ENCODE measurements at places on chromosomes 3 and 15. TPM values are rescaled to one million over a fixed set of nuclear protein-coding genes. Genes with fewer than 3 reads are reported as not detected.

DNA sequence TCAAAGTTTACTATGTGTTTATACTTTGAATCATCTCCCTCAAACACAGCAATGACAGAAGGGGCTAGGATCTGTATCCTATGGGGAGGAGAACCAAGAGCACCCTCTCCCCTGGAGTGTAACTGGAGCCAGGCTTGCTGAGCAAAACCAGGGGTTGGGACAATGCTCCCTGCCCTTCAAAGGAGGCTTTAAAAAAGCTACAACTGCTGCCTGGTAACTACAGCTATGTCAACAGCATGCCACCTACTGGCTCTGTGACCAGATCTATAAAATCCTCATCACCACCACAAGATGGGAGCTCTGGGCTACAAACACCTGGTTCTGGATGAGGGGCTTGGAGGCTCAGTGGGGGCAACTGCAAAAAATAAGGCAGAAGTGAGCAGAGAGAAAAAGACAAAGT is 61.9 kb downstream of the ANO10 start:
- no peaks in the 10 kb centered on the region for H3K4me1 ChIP-seq
- H3K36me3 ChIP-seq = no peaks in the 10 kb centered on the region
- DNase-seq = no peak
- H3K27me3 ChIP-seq = no peaks in the 10 kb centered on the region
- H3K4me3 ChIP-seq = no peak overlapping the region

GRCh38 chr3:124510290-124510689 is 220.0 kb upstream of the UMPS start:
- H3K4me3 ChIP-seq = no peak overlapping the region
- no peaks in the 10 kb centered on the region for H3K27me3 ChIP-seq
- H3K36me3 ChIP-seq = no peaks in the 10 kb centered on the region
- H3K4me1 ChIP-seq = no peaks in the 10 kb centered on the region
- H3K27ac ChIP-seq = no peak overlapping the region
- no peak for DNase-seq

DNA sequence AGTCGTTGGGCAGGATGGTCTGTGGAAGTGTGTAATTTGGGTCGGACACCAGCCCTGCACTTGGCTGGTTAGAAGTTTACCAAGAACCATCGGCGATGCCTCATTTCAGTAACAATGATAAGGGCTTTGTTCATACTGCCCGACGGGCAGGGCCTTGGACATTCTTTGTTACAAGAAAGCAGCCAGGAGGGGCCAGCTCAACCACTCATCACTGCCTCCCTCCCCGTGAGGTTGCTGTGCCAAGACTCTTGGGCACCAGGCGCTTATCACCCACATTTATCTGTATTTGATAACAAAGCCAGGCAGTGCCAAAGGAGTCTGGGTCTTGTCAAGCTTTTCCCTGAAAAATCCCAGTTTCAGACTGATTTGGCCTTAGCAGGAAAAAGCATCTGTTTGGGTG is 235.0 kb downstream of the ADAMTS17 start:
- peaks cover 12% of the 10 kb centered on the region for H3K4me1 ChIP-seq
- DNase-seq = no peak
- no peak overlapping the region for H3K4me3 ChIP-seq
- H3K27ac ChIP-seq = no peak overlapping the region
- H3K36me3 ChIP-seq = no peaks in the 10 kb centered on the region

DNA sequence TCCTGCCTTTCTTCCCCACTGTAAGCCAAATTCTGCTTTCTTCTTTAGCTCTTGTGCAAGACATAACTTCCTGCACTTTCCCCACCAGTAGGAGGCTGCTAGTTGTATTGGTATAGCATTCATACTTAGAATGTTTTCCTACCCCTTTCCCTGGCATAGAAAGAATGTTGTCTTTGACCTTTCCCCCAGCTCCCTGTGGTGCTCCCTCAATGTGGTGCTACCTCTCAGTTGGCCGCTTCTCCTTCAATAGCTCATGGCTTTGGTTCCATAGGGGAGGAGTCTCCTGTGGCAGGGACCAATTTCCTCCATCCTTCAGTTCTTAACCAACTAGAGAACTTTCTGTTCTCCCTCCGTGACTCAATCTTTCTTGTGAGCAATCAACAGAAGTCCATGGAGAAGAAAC is 67.5 kb upstream of the AKAP13 start:
- DNase-seq = no peak
- no peaks in the 10 kb centered on the region for H3K36me3 ChIP-seq
- no peak overlapping the region for H3K4me3 ChIP-seq
- H3K27ac ChIP-seq = no peak overlapping the region

- H3K27ac ChIP-seq = no peak overlapping the region
- DNase-seq = no peak
- H3K4me3 ChIP-seq = peak overlapping the region; percentile 16
- peaks cover 32% of the 10 kb centered on the region for H3K27me3 ChIP-seq
Measured at GRCh38 chr3:194133661-194134230, 2.2 kb upstream of the HES1 start.

Gene EPHA3
- total RNA-seq = not detected

DNA sequence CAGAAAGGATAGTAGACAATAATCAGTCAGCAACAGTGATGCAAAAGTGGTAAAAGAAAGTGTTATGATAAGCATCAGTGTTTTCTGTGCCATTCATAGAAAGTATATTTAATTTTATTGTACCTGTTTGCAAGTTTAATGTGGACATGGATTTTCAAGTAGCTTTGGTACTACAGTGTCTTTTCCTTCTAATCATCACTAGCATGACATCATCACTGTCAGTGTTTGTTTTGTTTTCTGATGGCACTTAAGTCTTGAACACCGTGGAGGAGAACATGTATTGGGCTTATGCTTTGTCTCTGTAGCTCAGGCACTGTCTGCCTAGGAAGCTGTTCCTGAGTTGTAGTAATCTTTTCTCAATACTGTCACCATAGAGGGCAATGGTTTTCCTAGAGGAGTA is 41.9 kb downstream of the SETD5 start:
- no peak overlapping the region for H3K27ac ChIP-seq
- no peak for DNase-seq
- no peaks in the 10 kb centered on the region for H3K27me3 ChIP-seq
- no peak overlapping the region for H3K4me3 ChIP-seq

DNA sequence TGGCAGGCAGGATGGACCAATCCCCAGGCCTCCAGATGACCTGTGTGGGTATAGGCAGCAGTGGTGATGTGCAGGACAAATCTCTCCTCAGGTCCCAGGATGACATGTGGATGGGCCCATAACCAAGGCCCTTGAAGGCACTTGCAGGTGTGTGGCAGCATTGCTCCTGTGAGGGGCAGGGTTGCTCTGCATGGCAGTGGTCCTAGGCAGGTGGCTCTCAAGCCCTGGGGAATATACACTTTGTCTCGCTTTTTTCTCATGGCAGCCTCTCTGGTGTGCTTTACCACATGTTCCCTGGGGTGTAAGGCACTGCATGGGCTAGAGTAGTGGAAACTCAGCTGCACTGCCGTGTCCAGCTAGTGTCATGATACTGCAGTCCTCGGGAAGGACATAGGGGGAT is 503.6 kb downstream of the UNC13C start:
- no peak for DNase-seq
- H3K27me3 ChIP-seq = no peaks in the 10 kb centered on the region
- no peak overlapping the region for H3K4me3 ChIP-seq

- no peaks in the 10 kb centered on the region for H3K27me3 ChIP-seq
- no peaks in the 10 kb centered on the region for H3K4me1 ChIP-seq
- H3K27ac ChIP-seq = no peak overlapping the region
- DNase-seq = no peak
Measured at GRCh38 chr15:49441356-49441755, 18.3 kb downstream of the FGF7 start.

- no peaks in the 10 kb centered on the region for H3K27me3 ChIP-seq
- no peak overlapping the region for H3K4me3 ChIP-seq
- no peak overlapping the region for H3K27ac ChIP-seq
- H3K4me1 ChIP-seq = peaks cover 12% of the 10 kb centered on the region
Measured at GRCh38 chr3:143363949-143364348, 244.4 kb downstream of the CHST2 start.

Gene FLNB
- total RNA-seq = 11.5 TPM

DNA sequence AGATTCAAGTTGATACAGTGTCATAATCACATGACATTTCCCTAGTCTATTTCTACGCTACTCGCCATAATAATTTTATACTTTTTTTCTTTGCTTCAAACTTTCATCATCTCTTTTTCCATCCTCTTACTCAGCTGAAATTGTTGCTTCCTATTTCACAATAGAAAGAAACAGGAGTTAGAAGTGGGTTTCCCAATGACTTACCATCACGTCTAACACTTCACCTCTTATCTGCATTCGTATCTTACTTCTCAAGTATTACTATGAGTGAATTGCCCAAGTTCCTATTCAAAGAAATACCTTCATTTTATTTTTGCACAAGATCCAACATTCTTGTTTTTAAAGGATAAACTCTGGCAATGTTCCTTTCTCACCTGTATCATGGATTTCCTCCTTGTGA is 1539.9 kb downstream of the SI start:
- no peak for DNase-seq
- H3K36me3 ChIP-seq = no peaks in the 10 kb centered on the region
- H3K4me1 ChIP-seq = no peaks in the 10 kb centered on the region
- no peaks in the 10 kb centered on the region for H3K27me3 ChIP-seq

Gene GLT8D1
- total RNA-seq = 42.4 TPM

Gene COL6A6
- total RNA-seq = not detected

Gene SNRK
- total RNA-seq = 34.2 TPM

Gene SOX2
- total RNA-seq = not detected

- no peaks in the 10 kb centered on the region for H3K27me3 ChIP-seq
- H3K27ac ChIP-seq = no peak overlapping the region
Measured at GRCh38 chr3:1207904-1208303, 115.1 kb downstream of the CNTN6 start.

- no peak for DNase-seq
- peak overlapping the region; percentile 44 for H3K4me3 ChIP-seq
- H3K27me3 ChIP-seq = no peaks in the 10 kb centered on the region
- no peaks in the 10 kb centered on the region for H3K36me3 ChIP-seq
- H3K4me1 ChIP-seq = peaks cover 76% of the 10 kb centered on the region
Measured at GRCh38 chr3:56796202-56796601, 5.5 kb downstream of the ARHGEF3 start.

DNA sequence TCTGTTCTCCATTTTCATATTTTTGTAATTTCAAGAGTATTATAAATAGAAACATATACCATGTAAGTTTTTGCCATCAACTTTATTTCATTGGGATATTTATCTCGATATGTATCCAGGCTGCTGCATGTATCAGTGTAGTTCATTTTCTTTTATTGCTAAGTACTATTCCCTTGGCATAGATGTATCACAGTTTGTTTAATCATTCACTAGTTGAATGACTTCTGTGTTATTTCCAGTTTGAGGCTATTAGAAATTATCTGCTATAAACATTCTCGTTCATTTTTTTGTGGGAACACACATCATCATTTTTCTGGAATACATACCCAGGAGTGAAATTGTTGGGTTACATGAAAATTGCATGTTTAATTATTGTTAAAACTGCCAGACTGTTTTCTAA is 18.5 kb upstream of the TGFBR2 start:
- H3K4me3 ChIP-seq = no peak overlapping the region
- no peaks in the 10 kb centered on the region for H3K4me1 ChIP-seq
- no peak for DNase-seq
- no peaks in the 10 kb centered on the region for H3K36me3 ChIP-seq

Gene CHRNA5
- total RNA-seq = 8.9 TPM

Gene DCUN1D1
- total RNA-seq = 55.4 TPM

DNA sequence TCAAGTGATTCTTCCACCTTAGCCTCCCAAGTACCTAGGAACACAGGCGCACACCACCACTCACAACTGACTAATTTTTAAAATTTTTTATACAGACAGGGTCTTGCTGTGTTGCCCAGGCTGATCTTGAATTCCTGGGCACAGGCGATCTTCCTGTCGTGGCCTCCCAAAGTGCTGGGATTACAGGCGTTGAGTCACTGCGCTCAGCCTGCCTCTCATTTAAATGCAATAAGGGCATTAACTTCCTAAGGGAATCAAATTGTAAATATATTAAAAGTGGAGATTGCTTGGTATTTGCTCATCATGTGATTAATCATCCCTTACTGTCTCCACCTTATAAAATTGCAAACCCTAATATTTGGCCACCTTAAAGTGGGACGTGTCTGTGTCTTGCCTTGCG is 65.2 kb downstream of the PGPEP1L start:
- H3K27ac ChIP-seq = no peak overlapping the region
- no peaks in the 10 kb centered on the region for H3K4me1 ChIP-seq
- H3K27me3 ChIP-seq = no peaks in the 10 kb centered on the region

Gene SLC12A8
- 0.91 TPM for total RNA-seq

DNA sequence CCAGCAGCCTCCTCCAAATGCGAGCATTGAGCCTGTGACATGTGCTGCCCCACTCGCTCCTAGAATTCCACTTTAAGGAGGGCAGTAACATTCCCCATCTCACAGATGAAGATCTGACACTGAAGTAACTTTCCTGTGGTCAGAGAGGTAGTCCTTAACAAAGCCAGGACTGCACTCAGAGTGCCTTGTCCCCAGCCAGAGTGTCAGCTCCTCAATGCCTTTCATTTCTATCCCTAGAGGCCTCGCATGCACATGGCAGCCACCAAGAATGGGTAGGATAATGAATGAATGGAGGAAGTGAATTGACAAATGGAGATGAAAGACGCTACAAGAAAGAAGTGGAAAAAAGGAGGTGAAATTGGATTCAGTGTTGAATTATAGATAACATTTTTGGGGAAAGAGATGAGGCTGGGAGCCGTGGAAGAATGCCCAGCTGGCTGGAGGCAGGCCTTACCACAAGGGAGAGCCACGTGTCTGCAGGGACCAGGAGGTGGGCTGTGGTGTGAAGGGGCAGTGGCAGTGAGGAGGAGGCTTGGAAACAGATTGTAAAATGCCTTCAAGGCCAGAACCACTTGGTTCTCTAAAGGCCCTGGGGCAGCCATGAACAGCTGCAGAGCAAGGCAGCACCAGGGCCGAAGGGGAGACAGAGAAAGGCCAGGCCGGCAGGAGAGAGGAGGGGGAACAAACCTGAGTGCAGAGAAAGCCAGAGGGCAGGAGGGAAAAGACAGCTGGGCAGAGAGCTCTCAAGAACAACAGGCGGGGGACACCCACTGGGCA is 10.4 kb downstream of the CFAP92 start:
- no peak for DNase-seq
- no peak overlapping the region for H3K4me3 ChIP-seq
- H3K27me3 ChIP-seq = no peaks in the 10 kb centered on the region
- no peak overlapping the region for H3K27ac ChIP-seq
- H3K4me1 ChIP-seq = no peaks in the 10 kb centered on the region

Gene ADIPOQ
- not detected for total RNA-seq

DNA sequence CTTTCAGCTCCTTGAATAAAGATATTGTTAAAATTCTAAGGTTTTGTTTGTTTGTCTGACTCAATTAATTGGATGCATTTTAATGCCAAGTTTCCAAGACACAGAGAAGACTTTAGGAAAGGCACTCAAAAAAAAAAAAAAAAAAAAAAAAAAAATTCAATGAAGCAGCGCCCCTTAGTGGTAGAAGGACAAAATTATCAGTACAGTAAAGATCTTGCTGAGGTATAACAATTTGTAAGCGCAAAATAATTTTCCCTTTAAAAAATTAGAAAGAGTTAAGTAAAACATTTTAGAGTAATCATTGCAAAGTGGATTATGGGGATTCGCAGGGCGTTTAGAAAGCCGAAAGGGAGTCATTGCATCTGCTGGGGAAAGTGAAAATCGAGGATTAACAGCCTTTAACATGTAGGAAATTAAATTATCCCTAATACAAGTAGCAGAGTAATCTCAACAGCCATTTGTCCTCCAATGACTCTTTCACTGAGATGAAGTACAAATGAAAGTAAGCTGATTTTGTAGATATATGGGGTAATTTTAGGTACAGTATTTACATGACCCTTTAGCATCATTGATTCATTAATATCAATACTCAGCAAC is 5.8 kb upstream of the DIS3L start:
- no peaks in the 10 kb centered on the region for H3K36me3 ChIP-seq
- DNase-seq = no peak
- peaks cover 22% of the 10 kb centered on the region for H3K4me1 ChIP-seq
- no peak overlapping the region for H3K27ac ChIP-seq
- H3K27me3 ChIP-seq = no peaks in the 10 kb centered on the region
